ENCODE measurements at places on chromosomes 12 and 14. TPM values are rescaled to one million over a fixed set of nuclear protein-coding genes. Genes with fewer than 3 reads are reported as not detected.

The CTSG gene
- total RNA-seq, result not detected

The UNG gene
- total RNA-seq, result 23.1 TPM

The ZC2HC1C gene
- total RNA-seq, result 0.78 TPM

- DNase-seq, result no peak
- no peak overlapping the region for H3K4me3 ChIP-seq
- H3K27me3 ChIP-seq, result no peaks in the 10 kb centered on the region
- H3K36me3 ChIP-seq, result no peaks in the 10 kb centered on the region
Measured at GRCh38 chr12:130504110-130504839, 166.6 kb downstream of the PIWIL1 start.

The EEF1AKMT3 gene
- 8.7 TPM for total RNA-seq

DNA sequence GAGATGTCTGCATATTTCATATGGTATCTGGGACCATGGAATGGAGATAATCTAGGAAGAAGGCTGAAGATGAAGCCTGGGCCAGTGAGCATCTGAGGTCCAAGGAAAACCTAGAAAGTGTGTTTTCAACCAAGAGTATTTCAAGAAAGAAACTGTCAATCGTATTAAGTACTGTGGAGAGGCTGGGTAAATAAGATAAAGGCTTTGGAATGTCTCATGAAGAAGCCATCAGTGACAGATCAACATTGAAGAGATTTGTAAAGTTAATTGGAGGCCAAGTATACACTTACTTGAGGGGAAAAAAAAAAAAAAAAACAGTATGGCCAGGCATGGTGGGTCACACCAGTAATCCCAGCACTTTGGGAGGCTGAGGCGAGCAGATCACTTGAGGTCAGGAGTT, 48.9 kb downstream of the SINHCAF start:
- H3K36me3 ChIP-seq, result peaks cover 12% of the 10 kb centered on the region
- H3K27ac ChIP-seq, result no peak overlapping the region
- H3K4me1 ChIP-seq, result no peaks in the 10 kb centered on the region
- no peak overlapping the region for H3K4me3 ChIP-seq
- H3K27me3 ChIP-seq, result no peaks in the 10 kb centered on the region
- no peak for DNase-seq

DNA sequence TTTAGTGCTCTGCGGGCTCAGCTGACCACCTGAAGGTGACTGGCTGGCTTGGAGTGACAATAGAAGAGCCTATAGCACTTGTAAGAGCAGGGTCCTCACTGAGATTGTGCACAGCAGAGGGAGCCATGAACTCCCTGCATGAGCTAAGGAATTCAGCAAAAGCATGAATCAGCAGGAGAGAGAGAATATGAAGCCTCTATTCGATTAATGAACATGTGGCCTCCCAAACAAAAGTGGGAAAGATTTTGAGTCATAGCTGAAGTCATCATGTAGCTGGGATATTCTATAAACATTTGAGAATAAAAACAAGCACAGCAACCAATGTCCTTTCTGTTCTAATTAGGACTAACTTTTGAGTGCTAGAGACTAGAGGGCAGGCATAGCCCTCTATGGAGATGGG, 626.6 kb downstream of the DIO2 start:
- no peak overlapping the region for H3K4me3 ChIP-seq
- H3K4me1 ChIP-seq, result peaks cover 26% of the 10 kb centered on the region
- H3K27me3 ChIP-seq, result no peaks in the 10 kb centered on the region
- no peak for DNase-seq
- H3K27ac ChIP-seq, result peak overlapping the region; percentile 4

GRCh38 chr12:6791931-6792520, 2.7 kb downstream of the CD4 start:
- H3K27me3 ChIP-seq, result no peaks in the 10 kb centered on the region
- H3K27ac ChIP-seq, result peak overlapping the region; percentile 50
- H3K36me3 ChIP-seq, result no peaks in the 10 kb centered on the region
- no peak for DNase-seq

The SERPINA10 gene
- not detected for total RNA-seq

Measured in tibial nerve (tissue), 4 donors.